Stimulated activated CD4-positive, alpha-beta T cell treated with anti-CD3 and anti-CD28 coated beads, Interleukin-15, amount 100 ng/mL, for 48 hours (primary cell): ENCODE measurements at places on chromosomes 4 and X.

DNA sequence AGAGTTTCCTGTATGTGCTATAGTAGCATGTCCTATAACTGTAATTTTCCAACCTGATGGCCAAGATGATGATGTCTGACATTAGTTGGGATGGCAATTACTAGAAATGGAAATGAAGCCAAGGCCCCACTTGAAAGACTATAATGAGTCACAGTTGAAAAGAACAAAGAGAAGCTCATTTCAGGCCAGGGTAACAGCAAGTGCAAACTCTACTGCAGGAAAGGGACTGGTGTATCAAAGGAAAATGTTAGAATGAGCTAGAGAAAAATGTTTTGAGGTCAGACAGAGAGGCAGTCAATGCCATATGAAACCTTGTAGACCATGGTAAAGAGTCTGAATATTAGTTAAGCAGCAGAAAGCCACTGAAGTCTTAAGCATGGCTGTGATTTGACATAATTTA lies 146.2 kb upstream of the SH3RF1 start:
- no peak for DNase-seq

DNA sequence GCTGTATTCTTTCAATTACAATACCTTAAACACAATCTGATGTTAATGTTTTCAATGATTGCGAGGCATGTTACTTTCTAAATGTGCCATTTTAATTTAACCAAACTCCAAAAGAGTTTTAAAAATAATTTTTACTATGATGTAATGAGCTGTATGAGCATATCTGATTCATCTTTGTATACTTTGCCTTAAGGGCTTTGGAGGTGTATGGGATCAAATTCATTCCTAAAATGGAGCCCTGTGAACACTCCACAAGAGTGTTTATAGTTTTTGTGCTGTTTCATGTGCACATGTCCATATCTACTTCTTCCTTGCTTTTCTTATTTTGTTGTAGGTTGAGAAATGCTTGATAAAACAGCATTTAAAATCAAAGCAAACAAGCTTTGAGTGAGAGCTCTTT lies 82.4 kb downstream of the ATP10D start:
- no peak for DNase-seq

DNA sequence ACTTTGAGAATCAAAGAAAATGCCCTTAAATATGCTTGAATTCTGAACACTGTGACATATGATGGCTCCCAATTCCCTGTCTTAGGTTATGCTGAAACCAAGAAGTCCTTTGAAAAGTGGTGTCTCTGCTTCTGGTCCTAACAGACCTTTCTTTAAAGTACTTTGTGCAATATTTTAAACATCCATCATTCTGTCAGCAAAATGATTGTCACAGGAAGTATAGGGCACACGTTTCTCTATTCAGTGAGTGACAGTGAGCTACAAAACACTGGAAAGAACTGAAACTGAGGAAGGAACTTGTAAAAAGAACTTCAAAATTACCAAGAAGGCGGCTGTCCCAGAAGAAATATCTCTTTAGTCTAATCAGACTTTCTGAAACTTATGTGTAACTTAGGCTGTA lies 12.2 kb upstream of the NUP54 start:
- no peak for DNase-seq

GRCh38 chr4:148790691-148791090 lies 348.5 kb upstream of the NR3C2 start:
- DNase-seq, result no peak

- no peak for DNase-seq
Observed at GRCh38 chr4:30989508-30989907, 269.3 kb downstream of the PCDH7 start.

- no peak for DNase-seq
Observed at GRCh38 chr4:58111818-58112217, 1001.6 kb upstream of the IGFBP7 start.

DNA sequence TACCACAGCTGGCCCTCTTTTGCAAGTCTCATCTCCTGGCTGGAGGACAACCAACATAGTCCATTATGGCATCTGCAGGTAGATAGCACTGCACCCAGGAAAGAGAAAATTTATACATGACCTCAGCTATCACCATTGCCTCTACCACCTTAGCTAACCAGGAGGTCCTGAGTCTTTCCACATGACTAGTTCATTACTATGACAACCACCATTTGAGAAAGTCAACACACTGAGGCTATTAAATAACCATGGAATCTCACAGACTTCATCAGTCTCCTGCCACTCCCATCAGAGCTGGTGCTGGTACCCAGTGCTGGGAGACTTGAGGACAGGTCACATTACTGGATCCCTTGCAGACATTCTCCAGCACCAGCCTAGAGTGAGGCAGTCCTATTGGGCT lies 285.9 kb downstream of the GBA3 start:
- no peak for DNase-seq

DNA sequence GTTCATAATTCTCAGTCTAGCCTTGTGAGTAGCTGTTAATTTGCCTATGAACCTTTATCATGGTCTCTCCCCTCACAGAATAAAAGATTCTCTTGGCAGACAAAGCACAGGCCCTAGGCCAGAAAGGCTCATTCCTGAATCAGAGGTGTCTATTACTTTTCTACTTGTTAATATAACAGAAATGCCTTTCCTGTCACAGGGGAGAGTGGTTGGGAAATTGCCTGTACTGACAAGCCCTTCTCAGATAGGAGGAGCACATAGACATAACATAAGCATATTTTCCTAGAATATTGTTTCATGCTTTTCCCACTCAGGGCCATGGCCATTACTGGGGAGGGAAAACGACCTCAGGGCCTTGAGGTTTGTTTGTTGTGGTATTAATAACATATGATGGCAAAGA lies 308.3 kb downstream of the BMPR1B start:
- DNase-seq, result no peak

DNA sequence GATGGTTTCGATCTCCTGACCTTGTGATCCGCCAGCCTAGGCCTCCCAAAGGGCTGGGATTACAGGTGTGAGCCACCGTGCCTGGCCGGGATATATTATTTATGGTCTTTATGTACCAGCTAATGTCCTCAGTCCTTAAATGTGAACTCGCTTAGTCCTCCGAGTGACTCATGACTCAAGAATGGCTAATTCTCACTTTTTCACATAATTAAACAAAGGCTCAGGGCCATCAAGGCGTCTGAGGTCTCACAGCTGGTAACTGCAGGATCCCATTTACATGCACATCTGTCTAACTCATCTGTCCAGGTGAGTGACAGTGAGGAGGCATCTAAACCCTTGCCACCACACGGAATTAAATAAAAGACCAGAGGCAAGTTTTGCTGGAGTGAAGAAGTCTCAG lies 73.5 kb downstream of the HS3ST1 start:
- no peak for DNase-seq

DNA sequence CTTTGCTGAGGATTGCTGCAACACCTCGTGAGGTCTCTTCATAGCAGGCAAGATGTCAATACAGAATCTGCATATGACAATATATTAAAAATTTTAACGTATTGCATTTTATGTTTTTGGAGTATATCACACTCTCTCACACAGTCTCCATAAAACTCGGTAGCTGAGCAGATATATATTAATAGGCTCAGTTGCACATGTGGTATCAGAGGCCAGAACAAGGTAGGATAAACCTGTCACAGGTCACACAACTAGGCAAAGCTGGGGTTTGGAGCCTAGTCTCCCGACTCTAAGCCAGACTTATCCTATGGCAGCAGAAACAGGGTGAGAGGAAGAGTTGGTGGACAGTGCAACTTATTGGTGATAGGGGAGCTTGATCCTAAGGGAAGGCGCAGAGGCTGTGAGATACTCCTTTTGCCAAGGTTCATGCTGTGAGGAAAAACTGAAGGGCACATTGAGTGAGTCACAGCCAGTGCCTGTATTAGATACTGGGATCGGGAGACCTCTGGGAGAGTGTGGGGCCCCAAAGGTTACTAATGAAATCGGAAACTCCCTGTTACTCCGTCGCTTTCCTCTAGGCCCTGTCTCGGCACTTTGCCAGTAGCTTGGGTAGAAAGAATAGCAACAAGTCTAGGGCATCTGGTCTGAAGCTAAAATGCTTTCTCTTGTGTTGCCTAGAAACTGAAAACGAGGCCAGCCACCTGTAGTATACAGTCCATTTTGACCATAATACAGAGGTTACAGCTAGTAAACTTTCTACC lies 195.7 kb downstream of the ARHGAP10 start:
- DNase-seq, result no peak

DNA sequence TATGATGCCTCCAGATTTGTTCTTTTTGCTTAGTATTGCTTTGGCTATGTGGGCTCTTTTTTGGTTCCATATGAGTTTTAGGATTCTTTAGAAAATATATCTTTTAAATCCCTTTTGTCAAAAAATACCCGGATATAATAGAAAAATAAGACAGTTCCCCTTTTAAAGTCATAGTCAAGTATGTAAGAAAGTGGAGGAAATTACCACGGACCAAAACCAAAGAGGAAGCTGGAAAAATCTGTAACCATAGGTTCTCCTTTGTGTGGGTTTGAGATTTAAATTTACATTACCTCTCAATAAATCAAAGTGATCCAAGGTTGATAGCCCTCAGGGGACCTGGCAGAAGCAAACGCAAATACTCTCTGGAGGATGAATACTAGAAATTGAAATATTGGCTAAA lies 58.3 kb upstream of the PACRGL start:
- DNase-seq, result no peak

DNA sequence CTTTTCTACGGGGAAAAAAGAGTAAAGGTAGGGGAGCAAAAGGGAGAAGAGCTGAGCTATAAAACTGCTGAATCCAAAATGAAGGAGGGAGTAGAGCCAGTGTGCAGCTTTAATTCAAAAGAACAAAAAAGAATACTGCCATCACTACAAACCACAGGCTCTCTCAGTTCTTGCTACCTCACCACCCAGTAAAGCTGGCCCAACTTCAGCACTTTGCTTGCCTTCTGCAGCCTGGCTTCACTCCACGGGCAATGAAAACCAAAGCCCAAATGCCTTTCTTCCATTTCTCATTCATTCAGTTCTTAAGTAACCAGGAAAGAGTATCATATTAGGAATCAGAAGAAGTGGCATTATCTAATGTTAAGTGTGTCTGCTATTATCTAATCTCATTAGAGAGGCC lies 376.8 kb downstream of the BCOR start:
- no peak for DNase-seq

DNA sequence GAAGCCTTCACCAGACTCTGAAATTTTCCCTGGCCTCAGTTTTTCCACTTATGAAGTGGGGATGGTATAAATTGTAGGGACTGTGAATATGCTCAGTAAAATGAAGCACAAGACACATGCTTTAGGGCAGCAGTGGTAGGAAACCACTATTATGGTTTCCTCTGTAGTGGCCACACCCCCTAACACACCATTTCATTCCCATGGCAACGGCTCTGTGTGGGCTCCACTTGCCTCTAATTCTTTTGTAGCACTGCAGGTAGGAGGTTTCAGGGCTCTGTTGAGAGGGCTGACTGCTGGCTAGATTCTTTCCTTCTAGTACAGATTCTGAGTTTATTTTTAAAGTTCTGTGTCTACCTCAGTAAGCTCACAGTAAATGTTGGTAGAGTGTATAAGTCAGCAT lies 3.5 kb upstream of the VMA21 start:
- no peak for DNase-seq

GRCh38 chr4:73764513-73764912 lies 24.1 kb downstream of the CXCL8 start:
- DNase-seq, result no peak

GRCh38 chr4:35520059-35520458 lies 724.3 kb downstream of the ARAP2 start:
- DNase-seq, result no peak

DNA sequence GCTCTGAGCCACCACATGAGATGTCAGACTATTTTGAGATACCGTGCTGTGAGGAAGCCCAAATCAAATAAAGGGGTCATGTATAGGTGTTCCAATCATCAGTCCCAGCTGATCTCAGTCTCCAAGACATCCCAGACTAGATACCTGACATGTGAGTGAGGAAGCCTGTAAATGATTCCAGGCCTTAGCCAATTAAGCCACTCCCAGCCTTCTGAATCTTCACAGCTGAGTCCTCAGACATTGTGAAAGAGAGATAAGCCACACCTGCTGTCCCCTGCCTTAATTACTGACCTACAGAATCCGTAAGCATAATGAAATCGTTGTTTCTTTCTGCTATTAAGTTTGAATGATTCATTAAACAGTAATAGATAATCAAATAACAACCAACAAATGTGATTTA lies 671.4 kb downstream of the ZNF674 start:
- no peak for DNase-seq
